ENCODE measurements at places on chromosomes 11 and 22. TPM values are rescaled to one million over a fixed set of nuclear protein-coding genes. Genes with fewer than 3 reads are reported as not detected.

- DNase-seq: no peak
Observed at GRCh38 chr11:120511820-120512738, 531 bp downstream of the GRIK4 start.

The RGL4 gene
- 1.1 TPM for total RNA-seq

The GGTLC2 gene
- not detected for total RNA-seq

- peak; percentile 80 for DNase-seq
Observed at GRCh38 chr11:68014157-68014946, 4.2 kb downstream of the ALDH3B1 start.

All from transverse colon (tissue), 4 donors.